NCI-H187 (cell line): ENCODE measurements at places on chromosomes 6 and 20.
A peak's percentile ranks its signal among the peaks of the same experiment; 100 is the strongest.

- peak; percentile 48 for DNase-seq
Measured at GRCh38 chr20:62795023-62795761, 1.1 kb upstream of the MRGBP start.

DNA sequence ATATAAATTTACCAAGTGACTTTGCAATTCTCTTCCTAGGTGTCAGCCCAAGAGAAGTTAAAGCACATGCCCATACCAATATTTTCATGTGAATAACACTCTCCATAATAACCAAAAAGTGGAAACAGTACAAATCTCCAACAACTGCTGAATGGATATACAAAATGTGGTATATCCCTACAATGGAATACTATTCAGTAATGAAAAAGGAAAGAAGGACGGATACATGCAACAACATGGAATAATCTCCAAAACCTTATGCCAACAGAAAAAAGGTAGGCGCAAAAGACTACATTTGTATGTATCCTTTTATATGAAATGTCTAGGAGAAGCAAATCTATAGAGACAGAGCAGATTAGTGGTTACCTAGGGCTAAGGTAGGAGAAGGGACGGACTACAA lies 487.7 kb upstream of the ID4 start:
- DNase-seq: no peak

DNA sequence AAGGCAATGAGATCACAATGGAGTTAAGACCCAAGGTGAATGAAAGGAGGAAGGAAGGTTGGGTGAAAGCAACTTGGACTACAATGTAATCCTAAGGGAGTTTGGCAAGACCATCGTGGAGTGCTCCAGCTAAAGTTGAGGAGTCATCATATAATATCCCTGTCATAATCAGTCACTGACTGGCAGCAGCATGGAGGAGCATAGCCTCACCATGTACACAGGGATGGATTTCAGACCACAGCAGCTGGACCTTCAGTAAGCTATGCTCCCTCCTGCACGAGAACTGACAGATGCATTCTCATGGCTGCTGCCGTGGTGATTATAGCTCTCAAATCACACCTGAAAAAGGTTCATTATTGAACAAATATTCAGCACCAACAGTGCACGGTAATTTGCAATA lies 43.0 kb downstream of the GOPC start:
- no peak for DNase-seq

DNA sequence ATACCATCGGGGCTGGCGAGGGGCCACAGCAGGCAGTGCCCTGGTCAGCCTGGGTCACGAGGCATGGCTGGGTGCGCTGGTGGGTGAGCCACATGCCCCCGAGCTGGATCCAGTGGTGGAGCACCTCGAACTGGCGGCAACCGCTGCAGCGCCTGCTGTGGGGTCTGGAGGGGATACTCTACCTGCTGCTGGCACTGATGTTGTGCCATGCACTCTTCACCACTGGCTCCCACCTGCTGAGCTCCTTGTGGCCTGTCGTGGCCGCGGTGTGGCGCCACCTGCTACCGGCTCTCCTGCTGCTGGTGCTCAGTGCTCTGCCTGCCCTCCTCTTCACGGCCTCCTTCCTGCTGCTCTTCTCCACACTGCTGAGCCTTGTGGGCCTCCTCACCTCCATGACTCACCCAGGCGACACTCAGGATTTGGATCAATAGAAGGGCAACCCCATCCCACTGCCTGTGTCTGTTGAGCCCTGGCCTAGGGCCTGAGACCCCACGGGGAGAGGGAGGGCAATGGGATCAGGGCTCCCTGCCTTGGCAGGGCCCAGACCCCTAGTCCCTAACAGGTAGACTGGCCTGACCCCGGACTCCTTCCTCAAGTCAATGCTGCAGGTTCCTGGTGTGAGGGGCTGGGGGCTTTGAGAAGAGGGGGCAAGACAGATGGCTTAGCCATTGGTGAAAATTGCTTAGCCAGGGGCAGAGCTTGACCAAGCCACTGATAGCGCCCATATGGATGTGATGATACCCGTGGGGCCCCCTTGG lies 598 bp downstream of the TMEM239 start:
- no peak for DNase-seq

GRCh38 chr6:51299621-51300380 lies 481.1 kb downstream of the TFAP2B start:
- no peak for DNase-seq

DNA sequence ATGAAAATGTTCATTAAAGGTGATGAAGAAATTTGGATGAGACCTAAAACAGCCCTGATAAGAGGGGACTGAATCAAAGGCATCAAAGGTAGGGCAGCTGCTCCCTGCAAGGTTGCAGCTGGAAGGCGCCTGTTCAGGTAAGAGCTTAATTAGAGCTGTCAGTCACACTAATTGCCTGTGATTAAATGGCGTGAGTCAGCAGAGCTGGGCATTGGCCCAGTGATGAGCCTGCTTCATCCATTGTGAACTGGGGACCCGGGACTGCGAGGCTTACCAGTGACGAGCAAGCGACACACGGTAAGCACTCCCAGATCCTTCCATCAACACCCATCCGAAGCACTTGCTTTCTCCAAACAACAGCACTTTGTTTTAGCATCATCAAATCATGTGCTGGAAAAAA lies 621.5 kb upstream of the CDH4 start:
- peak; percentile 30 for DNase-seq
